ENCODE measurements at places on chromosomes 7 and 10.

DNA sequence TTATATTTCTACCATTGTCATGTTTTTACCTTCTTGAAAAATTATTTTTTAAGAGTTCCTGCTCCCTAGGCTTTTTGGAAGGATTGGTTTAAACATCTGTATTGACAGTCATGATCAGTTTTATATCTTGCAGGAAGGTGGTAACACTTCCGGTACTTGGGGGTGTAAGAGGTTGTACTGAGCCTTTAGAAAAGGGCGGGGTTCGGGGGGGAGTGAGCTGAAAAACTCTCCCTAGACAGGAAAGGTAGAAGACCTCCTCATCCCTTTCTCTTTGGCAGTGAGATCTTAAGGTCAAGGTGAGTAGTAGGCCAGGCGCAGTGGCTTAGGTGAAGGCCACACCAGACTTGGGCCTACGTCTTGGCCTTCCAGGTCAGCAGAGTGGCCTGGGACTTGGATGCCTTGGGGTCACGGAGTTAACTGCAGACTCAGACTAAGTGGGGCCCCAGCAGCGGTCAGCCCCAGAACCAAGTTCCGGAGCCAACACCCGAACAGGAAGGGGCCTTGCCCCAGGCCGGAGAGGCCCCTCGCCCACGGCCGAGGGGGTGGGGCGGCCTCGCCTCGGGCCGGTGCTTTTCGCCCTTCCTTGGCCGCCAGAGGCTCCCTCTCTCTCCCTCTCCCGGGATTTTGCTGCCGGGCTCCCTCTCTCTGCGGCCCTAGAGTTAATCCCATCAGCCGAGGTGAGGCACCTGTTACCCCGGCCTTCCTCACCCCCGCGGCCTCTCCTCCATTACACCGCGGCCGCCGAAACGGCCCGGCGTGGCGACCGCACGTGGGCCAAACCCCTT is at the start of gene PPP1R9A:
Gene PPP1R9A, plus strand, starts transcription at position 569 of the 785 bp plus-strand sequence. CDS start 2,520 bp downstream, outside the sequence.
- peak; percentile 62 for DNase-seq

DNA sequence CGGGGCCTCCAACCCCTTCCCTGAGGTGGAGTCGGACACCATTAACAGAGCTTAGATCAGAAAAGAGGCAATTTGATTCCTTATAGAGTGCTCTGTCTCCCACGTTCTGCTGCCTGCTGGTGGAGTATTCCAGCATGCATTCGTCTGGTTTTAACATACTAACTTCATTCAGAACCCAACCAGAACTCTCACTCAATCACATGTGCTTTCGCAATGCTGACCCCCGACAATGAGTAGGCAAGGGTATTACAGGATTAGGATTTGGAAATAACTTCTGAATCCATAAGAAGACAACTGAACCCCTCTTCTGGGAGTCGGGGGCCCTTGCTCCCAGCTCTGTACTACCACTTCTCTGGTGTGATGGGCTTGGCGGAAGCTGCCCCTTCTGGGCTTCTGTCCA is 55.7 kb upstream of the HABP2 start:
- DNase-seq: no peak

DNA sequence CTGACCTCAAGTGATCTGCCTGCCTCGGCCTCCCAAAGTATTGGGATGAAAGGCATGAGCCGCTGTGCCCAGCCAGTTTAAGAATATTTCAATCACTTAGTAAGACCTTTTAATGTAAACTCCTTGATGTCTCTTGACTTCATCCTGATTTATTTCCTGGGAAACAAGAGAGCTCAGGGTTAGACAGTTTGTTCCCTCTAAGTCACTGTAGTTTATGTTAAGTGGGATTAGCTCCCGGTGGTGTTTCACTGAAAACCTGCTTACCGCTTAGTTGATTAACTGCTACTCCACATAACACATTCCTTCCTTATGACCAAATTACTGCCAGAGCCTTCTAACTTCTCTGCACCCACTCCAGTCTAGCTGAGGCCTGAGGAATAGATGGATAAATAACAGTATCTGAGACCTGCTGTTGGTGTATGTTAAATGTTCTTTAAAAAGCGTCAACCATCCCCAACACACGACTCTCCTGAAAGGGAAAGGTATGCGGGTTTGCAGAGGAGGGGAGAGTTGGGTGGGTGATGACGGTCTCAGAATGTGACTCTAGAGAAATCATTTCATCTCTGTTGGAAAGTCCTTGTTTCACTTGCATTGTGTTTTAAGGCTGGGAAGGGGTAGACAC is 48.7 kb downstream of the CREB3L2 start:
- DNase-seq: no peak

DNA sequence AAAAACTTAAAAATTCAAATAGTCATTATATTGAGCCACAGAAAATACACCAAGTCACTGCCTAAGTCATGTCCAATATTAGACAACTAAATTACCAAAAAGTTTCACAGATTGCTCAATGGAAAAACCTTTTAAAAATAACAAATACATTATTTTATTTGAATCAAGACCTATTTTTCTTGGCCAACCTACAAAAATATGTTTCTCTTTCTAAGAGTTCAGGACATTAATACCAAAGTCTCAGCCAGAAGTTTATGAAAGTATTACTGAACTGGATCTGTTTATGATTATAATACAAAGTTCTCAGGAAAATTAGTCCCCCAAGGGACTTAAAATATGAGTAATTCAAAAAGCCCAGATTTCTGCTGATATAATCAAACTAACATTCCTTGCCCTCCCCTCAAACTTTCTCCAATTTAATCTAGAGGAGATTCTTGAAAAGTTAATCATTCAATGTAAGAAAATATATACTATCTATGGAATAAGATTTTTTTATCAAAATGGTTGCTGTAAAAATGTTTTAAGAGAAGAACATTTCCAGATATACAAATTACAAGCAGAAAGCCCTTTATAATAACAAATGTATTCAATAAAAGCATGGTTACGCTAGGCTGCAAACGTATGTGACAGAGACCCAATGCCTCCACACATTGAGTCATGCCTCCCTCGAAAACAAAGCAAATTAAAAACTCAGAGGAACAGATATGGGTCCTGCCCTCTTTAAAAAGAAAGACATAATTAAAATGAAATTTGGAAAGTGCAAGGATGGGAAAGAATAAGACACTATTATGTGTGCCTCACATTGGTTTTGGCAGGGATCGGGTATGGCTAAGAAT is 381.6 kb downstream of the PARD3 start:
- DNase-seq: no peak

- DNase-seq: peak; percentile 49
Measured at GRCh38 chr7:15685358-15686294, 857 bp downstream of the MEOX2 start.

DNA sequence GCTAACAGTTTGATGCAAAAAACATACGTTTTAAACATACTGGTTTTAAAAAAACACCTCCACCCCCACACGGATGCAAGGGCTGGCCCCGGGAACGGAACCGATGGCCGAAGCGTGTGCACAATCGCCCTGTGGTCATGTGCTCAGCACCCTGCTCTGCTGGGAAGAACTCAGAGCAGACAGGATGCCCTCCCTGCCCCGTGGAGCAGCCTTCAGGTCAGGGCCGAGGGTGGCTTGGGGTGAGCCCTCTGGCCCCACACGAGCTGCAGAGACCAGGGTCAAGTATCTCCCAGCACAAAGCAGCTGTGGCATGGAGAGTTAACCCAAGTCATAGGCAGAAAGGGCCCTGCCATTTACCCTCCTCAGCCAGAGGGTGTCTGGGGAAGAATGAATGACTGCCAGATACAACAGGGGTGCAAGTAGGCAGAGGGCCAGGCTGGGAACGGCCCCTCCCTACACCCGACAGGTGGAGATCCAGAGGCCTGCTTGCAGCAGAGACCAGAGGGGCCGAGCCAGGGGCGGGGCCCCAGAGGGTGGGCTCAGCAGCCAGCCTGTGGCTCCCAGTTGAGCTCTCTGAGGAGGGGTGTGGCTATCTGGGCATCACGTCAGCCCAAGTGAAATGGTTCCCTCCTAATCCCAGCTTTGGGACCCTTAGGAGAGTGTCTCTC is 56.8 kb downstream of the ZRANB1 start:
- peak; percentile 32 for DNase-seq

- peak; percentile 54 for DNase-seq
Measured at GRCh38 chr7:30896783-30897637, 14.6 kb upstream of the AQP1 start.

GRCh38 chr10:84008878-84009277 is 130.4 kb upstream of the GHITM start:
- peak; percentile 27 for DNase-seq

DNA sequence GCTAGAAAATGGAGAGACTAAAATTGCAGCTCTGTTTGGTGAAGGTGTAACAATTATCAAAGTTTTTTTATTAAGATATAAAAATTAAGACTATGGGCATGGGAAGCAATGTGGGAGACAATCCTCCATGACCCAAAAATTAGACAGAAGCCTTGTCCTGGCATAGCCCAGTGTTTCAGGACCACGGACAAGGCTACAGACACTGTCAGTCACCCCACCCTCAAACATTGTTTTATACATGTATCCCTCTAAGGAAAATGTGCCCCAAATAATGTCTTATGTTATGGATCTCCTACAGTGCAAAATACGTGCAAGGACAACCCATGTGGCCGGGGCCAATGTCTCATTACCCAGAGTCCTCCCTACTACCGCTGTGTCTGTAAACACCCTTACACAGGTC is 24.0 kb downstream of the HABP2 start:
- DNase-seq: no peak

DNA sequence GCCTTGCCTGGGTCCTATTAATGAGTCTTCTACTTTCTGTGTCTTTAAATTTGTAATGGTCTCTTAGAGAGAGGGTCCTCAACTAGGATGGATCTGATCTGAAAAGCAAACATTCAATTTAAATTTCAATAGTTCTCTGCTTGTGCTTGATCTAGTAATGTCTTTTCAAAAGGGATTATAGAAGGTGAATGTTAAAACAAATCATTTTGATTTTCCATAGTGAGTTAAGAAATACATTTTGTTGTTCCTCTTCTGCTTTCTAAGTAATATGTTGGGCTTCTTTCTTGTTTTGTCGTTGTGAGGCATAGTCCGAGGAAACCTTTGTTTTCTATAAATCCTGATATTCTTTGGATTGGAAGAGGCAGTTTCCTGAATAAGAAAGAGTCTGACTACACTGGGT is 18.8 kb downstream of the NRF1 start:
- DNase-seq: no peak

DNA sequence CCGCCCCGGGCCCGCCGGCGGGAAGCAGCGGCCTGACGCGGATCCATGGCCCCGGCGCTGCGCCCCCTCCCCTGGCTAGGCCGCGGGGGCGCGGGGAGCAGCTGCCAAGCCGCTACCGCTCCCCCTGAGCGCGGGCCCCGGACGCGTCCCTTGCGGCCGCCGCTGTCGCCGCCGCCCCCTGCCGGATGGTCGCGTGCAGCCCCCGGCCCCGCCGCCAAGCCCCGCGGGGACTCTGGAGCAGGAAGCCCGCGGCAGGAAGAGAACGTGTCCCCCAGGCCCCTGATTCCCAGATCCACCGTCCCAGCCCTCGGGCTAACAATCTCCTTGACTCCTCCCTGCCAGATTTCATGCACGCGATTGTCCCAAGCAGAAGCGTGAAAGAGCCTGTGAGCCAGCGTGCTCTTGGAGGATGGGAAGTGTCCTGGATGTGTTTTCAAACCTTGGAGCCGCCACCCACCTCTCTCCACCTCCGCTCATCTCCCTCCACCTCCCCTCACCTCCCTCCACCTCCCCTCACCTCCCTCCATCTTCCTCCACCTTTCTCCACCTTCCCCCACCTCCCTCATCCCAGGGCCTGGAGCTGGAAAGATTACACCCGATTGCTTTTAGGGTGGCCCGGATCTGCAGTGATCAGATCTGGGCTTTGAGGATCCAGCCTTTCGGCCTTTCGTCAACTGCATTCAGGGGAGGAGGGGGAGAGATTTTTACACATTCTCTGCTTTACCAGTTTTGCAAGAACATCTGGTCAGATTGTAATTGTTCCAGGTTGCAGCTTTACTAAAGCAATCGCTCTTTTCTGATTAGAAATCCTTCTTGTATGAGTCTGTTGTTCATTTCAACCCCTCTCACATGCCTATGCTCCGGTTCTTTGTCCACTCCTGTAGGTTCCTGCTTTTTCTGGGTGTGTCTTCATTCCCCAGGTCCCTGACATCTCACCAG is 570 bp upstream of the PRTFDC1 start:
- peak; percentile 52 for DNase-seq

- no peak for DNase-seq
Measured at GRCh38 chr7:9029681-9030530, 596.5 kb downstream of the NXPH1 start.

DNA sequence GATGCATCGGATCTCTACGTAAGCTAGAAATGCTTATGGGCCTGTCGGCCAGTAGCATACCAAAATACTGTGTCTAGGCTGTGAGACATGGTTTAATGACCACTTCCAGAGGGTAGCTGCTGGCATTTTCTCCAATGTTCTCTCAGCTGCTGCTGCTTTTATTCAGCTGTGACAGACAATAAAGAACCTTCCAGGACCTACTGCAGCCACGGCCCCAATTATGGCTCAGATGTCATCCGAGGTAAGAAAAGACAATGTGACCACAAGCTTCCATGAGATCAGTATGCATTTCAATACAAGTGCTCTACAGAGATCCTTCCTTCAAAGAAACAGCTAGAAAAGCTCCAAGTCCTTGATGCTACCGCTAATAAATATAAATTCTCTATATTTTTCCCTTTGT is 256.2 kb downstream of the SDHAF3 start:
- DNase-seq: no peak

DNA sequence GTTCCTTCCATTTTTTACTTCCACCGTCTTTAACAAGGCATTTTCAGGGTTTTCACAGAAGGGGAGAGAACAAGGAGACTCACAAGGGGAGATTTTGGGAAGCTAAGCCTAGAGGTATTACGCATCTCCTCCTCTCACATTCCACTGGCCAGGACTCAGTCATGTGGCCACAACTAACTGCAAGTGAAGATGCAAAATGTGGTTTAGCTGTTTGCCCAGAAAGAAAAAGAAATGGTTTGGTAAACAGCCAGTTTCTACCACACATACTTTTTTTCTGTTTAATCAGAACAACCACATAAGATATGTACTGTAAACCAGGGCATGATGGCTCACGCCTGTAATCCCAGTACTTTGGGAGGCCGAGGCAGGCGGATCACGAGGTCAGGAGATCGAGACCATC is 21.4 kb upstream of the HELLS start:
- no peak for DNase-seq

DNA sequence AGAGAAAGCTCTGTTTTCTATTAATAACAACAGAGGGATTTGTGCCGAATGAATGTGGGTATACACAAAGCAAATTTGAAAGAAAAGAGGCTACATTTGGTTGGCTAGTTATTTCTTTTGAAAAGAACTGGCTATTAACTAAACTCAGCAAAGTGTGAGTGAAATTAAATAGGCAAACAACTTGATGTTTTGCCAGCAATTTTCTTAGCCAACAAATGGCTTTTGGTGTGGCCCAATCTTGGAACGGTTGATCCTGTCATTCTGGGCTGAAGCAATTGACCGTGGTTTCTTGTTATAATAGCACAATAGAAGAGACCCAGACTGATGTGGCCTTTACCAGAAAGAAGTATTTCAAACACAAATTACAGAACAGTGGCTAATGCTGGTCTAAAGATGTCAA is 898.6 kb downstream of the KCNMA1 start:
- DNase-seq: no peak

Data from right lobe of liver (tissue), 6 donors.